Astrocyte (in vitro differentiated cells and primary cell): ENCODE measurements at places on chromosomes 1 and 21.

GRCh38 chr1:199084293-199084692 is 445.5 kb downstream of the PTPRC start:
- H3K27ac ChIP-seq = no peak overlapping the region
- H3K4me1 ChIP-seq = no peaks in the 10 kb centered on the region
- H3K36me3 ChIP-seq = no peaks in the 10 kb centered on the region
- H3K4me3 ChIP-seq = no peak overlapping the region
- peak; percentile 66 for DNase-seq
- H3K27me3 ChIP-seq = no peaks in the 10 kb centered on the region

DNA sequence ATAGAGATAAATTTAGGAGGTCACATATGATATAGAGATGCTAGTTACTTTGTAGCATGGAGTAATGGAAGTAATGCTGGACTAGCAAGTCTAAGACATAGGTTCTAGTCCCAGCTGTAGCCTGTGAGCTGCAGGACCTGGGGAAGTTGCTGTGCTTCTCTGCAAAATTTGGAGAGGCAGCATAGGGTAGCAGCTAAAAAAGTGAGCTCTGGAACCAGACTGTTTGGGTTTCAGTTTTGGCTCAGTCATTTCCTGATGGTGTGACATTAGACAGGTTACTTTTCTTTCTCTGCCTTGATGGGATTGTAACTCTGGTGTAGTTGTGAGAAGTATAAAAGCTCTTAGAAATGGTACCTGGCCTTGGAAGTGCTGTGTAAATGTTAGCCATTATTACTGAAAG is 3.3 kb downstream of the METTL13 start:
- H3K27me3 ChIP-seq = no peaks in the 10 kb centered on the region
- no peak for DNase-seq
- no peak overlapping the region for H3K4me3 ChIP-seq
- no peak overlapping the region for H3K27ac ChIP-seq
- peaks cover 10% of the 10 kb centered on the region for H3K4me1 ChIP-seq

GRCh38 chr1:12565094-12565965 is 52.7 kb downstream of the DHRS3 start:
- no peak overlapping the region for H3K27ac ChIP-seq
- H3K4me1 ChIP-seq = no peaks in the 10 kb centered on the region
- H3K36me3 ChIP-seq = no peaks in the 10 kb centered on the region

DNA sequence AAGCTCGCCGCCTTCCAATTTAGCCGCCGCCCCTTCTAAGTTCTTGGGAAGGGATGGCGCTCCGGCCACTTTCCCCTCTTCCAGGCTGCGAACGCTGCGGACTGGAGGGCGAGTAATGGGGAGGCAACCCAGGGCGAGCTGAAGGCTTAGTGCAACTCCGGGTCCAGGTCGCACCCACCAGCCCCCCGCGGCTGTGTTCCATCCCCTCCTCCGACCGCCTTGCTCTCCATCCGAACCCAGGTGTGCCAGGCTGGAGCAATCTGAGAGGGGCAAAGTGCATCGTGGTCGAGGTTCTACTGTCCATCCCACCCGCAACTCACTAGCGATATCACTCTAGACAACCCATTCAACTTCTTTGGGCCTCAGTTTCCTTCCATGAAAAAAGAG is 13.4 kb downstream of the PAX7 start:
- H3K4me1 ChIP-seq = no peaks in the 10 kb centered on the region
- H3K27me3 ChIP-seq = peaks cover 76% of the 10 kb centered on the region
- no peak for DNase-seq
- H3K27ac ChIP-seq = no peak overlapping the region

DNA sequence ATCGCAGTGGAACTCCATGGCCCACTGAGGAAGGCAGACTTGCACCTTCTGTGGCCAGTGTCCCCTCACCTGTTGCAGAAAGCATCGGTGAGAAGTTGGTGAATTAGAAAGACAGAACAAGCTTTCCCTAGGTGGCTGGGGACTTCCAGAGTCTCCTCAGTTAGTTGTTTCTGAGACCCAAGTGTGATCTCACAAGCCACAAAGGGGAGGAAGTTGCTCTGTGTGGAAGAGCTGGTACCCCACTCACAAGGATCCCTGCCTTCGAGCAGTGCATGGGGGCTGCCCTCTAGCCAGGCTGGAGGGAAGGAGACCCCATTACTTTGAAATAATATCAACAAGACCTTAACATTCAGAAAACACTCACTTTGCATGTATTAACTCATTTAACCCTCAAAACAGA is 2.1 kb downstream of the PRELP start:
- H3K27ac ChIP-seq = no peak overlapping the region
- DNase-seq = no peak
- peaks cover 38% of the 10 kb centered on the region for H3K27me3 ChIP-seq
- H3K36me3 ChIP-seq = no peaks in the 10 kb centered on the region
- peaks cover 15% of the 10 kb centered on the region for H3K4me1 ChIP-seq

DNA sequence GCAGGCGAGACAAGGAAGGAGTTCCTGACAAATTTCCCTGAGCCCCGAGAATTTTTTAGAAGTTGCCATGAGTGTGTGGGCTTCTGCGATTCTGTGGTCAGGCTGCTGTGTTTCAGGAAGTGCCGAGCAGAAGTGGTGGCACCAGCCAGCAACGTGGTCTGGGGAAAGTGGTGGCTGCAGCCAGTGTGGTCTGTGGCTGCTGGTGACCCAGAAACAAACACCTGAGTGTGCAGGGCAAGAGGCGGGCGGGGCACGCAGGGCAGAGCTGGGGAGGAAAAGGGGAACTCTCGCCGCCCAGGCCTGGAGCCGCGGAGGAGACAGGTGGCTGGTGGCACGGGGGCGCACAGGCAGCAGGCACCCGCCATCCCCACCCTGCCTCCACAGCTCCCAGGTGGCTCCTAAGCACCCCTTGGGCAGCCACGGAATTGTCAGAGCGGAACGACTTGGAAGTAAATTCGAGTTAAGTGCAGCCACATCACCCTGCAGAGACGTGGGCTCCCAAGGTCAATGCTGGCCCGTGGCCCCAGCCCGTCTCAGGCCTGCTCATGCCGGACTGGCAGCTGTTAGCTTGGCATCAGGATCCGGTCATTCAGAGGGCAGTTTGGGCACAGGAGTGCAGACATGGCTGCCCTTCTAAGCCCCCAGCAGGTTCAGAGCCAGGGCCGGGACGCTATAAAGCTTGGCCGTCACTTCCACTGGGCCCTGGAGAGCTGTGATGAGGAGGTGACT is 25.1 kb downstream of the PRDM16 start:
- no peaks in the 10 kb centered on the region for H3K36me3 ChIP-seq
- no peak overlapping the region for H3K4me3 ChIP-seq
- H3K4me1 ChIP-seq = no peaks in the 10 kb centered on the region

DNA sequence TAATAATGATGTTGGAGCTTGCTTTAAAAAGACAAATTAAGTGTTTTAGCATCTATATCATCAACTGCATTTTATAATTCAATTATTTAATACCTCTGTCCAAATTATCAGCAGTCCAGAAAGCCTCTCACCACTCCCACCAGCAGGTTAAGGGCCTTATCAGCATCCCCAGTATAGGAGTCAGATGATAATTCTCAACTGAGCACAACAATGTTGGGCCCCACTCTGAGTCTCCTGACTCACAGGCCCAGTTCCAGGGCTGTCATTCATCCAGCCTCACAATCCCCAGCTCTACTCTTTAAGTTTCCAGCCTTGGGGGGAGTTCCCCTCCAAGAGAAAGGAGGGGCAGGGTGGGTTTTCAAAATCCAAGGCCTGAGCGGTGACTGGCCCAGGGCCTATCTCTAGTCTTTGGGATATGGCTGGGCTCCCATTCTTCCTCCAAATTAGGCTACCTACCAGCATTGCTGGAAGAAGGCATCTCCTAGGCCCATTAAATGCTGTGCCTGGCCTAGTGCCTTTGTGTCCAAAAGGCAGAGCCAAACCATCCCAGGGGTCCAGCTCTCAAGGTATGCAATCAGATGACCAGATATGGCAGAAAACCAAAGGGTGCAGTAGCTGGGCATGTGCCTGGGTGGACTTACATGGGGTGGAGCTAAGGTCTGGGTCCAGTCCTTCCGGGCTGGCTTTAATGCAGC is 134.1 kb downstream of the GLUL start:
- H3K36me3 ChIP-seq = no peaks in the 10 kb centered on the region
- no peak overlapping the region for H3K4me3 ChIP-seq
- DNase-seq = no peak
- H3K27me3 ChIP-seq = no peaks in the 10 kb centered on the region
